ENCODE measurements at places on chromosomes 5 and 9.

GRCh38 chr5:135213027-135213386 lies 179.0 kb upstream of the PITX1 start:
- no peak for DNase-seq

GRCh38 chr9:34990908-34991606 lies 1.5 kb downstream of the DNAJB5 start:
- no peak for DNase-seq

DNA sequence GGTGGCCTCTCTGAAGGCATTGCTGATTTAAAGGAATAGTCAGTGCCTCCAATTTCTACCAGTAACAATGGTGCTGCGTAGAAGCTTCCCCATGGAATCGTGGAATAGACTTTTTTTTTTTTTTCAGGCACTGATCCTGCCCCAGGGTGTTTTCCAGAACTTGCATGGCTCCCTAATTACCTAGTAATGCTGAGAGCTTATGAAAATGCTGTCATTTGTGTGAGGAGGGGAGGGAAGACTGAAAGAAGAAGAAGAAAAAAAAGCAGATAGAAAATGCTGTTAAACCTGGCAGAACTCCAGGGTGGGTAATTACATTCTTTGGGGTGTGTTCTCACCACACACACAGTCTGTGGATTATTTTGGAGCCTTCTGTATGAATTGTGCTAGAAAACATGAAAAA lies 4.8 kb upstream of the GRIA1 start:
- DNase-seq, result no peak

- DNase-seq, result no peak
Observed at GRCh38 chr9:87149799-87150198, 202.5 kb upstream of the GAS1 start.

GRCh38 chr9:100167915-100168654 lies 69.0 kb downstream of the INVS start:
- DNase-seq, result no peak

DNA sequence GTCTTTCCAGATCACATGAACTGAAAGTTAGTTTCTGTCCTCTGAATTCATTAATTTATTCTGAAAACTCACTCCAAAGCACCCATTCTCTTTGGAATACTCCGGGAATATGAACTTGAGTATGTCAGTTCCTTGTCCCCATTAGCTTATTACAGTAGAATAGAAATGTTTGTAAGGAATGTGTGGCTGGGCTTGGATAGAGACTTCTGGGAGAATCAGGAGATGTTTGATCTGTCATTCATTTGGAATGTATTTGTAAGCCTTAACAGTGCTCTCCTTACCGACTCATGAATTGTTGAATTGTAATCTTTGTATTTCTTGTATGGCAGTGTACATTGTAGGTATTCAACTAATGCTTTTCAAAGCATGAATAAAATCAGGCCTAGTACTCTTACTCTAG lies 548.4 kb downstream of the LRRC70 start:
- DNase-seq, result no peak

Data from amniotic stem cell (primary cell).